ENCODE measurements at places on chromosomes 4 and X.
A peak's percentile ranks its signal among the peaks of the same experiment; 100 is the strongest.

GRCh38 chrX:44401151-44401550 is 57.7 kb upstream of the EFHC2 start:
- DNase-seq = no peak

DNA sequence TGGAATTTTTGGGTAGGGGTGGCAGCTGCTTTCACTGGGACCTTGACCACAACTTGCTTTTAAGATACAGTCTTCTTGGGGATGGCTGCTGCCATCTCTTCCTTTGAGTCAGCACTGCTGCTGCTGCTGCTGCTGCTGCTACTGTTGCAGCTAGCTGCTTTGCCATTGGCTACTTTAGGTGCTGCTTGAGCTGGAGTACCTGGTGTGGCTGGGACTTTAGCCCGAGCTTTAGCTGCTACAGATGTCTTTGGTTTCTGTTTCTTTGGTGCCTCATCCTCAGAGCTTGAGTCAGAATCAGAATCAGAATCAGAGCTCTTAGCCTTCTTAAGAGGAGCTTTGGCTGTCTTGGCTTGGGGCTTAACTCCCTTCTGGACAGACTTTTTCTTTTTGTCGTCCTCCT is 52.2 kb downstream of the FAM9B start:
- peak; percentile 65 for DNase-seq

- DNase-seq = no peak
These were observed 20.3 kb upstream of the VEGFD start for GRCh38 chrX:15404401-15405096.

DNA sequence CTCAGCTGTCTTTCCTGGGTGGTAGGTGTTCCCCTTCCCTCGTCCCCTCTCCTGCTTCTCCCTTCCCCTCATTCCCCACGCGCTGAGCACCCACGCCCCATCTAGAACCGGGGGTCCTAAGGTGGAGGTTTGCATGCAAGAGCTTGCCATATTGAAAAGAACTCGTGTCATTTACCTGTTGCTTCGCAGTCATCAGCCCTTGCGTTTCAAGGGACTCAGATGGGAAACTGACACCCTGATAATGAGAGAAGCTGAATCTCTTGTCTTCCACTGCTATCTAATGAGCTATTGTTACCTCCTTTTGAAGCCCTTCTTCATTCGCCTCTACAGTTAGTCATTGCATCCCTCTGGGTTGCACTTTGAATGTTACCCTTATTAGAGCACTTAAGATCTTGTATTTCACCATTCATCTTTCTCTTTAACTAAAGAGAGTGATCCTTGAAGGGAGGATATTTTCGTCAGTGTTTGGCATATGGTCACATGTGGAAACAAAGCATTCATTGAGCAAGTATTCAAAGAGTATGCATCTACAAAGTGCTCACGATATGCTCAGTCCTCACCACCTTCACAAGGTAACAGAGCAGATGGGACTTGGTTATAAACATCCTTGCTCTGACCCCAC is 25.7 kb downstream of the ARL9 start:
- DNase-seq = no peak

DNA sequence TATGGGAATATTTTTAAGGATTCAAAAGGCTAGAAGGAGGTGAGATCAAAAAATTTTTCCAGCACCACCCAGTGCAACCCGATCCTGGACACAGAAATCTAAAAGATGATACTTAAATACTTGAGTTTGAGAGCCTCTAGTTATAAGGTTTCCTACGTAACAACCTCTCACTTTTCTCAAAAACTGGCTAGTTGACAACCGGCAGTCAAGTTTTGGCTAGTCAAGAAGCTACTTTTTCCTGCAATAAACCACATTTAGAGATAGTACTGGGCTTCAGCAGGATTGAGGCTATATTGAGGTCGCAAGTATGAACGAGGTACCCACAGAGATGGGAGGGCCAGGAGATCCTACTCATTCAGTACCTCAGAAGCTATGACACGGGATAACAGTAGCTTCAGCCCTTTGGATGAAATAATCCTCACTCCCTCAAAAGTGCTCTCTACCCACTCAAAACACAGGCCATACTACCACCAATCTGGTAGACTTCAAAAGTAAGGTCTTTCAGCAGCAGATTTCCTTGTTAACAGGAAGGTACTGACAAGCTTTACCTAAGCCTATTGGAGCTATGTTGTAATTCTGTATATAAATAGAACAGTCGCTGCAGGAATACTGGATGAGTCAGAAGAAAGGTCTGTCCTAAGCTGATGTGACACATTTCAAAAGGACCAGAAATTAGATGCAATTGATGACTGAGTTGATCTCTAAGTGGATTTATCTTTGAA is 1.5 kb upstream of the TSPAN5 start:
- peak; percentile 52 for DNase-seq

DNA sequence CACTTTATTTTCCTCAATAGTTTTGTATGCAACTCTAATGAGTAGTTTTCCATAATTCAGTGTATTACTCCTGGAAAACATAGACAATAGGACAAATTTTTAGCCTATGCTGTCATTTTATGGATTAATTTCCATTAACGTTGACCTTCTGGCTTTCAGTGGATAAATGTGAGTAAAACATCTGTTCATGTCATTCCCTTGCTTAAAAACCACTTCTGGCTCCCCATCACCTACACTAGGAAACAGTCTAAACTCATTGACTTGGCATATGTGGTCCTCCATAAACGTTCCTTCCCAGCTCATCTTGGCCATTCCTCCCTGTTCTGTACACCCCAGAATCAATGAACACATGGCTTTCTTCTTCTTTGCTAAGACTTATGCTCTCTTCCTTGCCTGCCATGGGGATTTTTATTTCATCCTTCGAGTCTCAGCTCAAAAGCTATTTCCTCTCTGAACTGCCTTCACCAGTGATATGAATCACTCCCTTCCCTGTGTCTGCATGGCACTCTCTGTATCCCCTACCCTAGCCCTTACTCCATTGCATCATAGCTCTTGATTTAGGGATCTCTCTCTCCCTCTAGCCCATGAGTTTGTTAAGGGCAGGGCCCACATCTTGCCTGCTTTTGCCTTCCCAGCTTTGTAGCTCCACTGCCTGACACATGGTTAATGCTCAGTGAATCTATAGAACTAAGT is 34.8 kb downstream of the DOCK11 start:
- DNase-seq = peak; percentile 43

DNA sequence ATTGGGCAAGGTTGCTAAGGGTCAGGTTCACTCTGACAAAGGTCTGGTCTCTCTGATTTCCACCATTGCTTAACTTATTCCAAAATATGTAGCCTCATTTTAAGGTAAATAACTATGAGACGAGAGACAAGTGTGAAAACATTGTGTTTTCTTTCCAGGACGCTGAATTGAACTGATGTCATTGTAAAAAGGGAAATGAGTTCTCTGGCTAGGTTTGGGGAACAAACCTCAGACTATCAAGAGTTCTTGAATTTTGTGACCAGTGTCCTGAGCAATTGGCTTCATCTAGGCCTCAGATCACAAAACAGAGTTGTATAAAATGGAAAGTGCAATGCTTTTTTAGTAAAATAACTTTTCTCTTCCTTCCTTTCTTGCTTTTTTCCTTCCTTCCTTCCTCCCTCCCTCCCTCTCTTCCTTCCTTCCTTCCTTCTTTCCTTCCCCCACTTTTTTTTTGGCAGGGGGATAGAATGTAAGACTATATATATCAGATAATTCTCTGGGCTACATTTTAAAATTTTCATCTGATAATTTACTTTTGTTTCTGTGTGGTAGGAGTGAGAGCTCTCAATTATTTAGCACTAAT is 30.8 kb upstream of the CXCL8 start:
- no peak for DNase-seq

GRCh38 chrX:100424012-100424411 is 13.9 kb upstream of the PCDH19 start:
- no peak for DNase-seq

DNA sequence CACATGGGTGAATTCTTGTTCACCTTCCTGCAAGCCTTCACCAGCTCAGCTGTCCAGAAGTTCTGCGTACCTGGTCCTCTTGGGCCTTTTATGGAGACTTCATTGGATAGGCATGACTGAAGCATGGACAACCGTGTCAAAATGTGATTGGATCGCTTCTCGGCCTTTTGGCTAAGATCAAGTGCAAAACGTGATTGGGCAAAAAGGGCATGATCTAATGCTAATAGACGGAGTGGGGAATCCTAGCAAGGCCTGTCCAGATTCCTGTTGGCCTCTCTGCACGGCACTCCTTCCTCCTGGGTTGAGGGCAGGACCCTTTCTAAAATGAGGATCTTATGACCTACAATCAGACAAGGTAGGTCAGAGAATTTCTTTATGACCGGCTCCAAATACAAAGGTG is 24.9 kb downstream of the PRDX4 start:
- DNase-seq = no peak

DNA sequence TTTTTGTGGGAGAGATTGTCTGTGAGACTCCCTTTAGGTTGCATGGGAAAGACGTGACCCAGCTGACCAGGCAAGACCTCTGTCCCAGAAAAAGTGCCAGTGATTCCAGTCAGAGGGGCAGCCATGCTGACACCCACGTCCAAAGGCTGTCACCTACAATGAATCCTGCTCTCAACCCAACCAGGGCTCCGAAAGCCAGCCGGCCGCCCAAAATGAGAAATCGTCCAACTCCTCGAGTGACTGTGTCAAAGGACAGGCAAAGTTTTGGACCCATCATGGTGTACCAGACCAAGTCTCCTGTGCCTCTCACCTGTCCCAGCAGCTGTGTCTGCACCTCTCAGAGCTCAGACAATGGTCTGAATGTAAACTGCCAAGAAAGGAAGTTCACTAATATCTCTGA is 5.5 kb downstream of the SLITRK2 start:
- DNase-seq = no peak

DNA sequence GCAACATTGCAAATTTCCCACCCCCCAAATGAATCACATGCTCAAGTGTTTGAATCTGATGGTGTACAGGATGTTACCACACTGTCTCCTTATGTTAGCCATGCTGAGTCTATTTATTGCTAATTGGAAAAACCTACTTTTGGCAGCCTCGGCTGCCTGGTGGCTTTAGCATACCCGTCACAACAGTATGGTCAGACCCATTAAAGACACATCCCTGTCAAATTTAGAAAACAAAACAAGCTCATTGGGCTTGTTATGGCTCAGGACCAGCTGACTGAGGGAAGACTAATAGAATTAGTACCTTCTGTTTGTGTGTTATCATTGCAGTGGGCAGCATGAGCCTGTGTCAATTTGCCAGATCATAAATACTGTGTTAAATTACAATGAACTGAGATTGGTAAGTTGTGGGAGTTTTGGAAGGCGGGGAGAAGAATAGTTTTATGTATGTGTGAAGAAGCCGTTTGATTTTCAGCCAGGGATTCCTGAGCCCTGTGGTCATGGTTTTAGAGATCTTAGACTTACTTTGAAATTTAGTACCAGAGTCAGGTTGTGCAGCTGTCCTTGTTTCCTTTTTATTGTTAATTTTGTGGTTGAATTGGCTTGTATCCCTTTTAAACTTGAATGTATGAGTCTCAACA is 66.8 kb downstream of the POLA1 start:
- DNase-seq = no peak

DNA sequence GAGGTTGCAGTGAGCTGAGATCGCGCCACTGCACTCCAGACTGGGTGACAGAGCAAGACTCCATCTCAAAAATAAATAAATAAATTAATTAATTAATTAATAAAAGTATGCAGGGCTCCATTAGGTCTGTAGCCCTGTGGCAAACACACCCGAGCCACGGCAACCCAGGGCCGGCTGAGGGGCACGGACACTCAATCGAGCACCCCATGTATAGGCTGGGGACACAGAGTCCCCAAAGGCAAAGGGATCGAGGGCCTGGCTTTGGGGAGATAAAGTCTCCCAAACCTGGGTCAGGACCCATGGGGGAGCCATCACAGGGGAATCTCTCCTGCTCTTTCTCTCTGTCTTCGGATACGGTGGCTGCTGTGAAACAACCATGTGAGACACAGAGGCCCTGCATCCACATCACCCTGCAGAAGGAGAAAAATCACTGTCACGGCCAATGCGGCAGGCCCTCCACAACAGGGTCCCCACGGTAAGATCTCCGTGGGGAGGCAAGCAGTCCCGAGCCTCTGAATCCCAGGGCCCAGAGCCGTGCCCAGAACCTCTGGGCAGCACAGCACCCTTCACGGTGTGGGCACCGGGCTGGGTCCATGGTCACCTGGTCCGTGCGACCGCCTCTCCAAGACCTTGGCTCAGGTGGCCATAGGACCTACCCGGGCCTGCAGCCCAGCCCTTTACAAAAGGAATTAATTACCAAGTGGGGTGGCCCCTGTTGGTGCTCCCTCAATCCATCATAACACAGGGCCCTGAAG is 81.8 kb downstream of the WFS1 start:
- DNase-seq = no peak

DNA sequence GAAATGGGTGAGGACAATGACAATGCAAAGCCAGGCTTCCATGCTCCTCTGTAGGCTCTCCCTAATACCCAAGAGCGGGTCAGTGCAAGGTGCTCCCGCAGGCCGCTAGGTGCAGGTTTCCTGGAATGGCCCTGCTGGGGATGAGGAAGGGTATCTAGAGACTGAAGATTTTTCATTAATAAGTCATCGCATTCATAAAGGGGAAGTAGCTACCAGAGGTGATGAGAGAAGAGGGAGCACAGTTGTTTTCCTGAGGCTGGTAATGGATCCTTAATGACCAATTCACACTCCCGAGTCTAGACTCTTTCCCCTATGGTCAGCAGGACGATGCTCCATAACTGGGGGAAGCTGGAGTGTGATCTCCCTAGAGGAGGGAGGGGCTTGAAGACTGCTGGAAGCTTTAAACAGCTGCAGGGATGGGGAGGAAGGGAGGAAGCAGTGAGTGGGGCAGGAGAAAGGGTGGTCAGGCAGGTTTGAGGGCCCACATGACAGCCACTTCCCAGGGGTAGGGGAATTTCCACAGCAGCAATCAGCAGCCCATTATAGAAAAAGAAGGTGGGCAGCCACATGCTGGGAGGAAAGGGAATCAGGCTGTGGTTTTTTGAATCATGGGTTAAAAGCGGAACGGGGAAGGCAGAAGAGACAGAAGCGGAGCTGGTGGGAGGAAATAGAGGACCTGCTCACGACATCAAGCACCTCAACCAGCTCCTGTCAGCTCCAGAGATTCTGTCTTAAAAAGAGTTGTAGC is 10.2 kb upstream of the ATP6AP2 start:
- DNase-seq = no peak

DNA sequence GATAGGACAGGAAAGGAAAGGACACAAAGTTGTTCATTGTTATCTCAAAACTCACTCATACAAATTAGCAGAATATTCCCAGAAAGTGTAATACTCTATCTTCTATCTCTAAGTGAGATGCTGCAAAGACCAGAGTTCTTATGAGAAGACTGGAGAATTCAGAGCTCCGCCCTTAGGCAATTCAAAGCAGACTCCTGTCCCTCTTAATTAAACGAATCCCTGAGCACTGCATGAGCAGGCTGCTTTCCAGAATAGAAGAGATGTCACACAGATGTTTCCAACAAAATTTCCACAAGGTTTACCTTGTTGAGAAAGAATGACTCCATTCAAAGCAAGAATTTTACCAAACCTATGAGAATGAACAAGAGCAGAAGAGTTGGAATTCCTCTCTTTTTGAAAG is 630.8 kb upstream of the INTU start:
- DNase-seq = no peak

GRCh38 chr4:2331519-2332200 is 69.8 kb upstream of the MXD4 start:
- no peak for DNase-seq

GRCh38 chr4:183627979-183628588 is 30.9 kb downstream of the RWDD4 start:
- no peak for DNase-seq

GRCh38 chr4:37812713-37813112 is 13.8 kb upstream of the PGM2 start:
- DNase-seq = no peak

All from activated CD4-positive, alpha-beta T cell treated with anti-CD3 and anti-CD28 coated beads, Interleukin-10, Interleukin-2, amounts not matched to agents 100 ng/mL and 50 ng/mL, durations not matched to agents 16 hours and 8 hours (primary cell).